ENCODE measurements at places on chromosomes 4 and X.

DNA sequence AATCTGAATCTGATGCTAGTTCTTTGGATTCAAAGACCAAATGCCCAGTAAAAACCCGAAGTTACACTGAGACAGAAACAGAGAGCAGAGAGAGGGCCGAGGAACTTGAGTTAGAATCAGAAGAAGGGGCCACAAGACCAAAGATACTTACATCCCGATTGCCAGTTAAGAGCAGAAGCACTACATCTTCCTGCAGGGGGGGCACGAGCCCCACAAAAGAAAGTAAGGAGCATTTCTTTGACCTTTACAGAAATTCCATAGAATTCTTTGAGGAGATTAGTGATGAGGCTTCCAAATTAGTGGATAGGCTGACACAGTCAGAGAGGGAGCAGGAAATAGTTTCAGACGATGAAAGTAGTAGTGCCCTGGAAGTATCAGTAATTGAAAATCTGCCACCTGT, 309.3 kb downstream of the ANK2 start:
- DNase-seq = no peak

DNA sequence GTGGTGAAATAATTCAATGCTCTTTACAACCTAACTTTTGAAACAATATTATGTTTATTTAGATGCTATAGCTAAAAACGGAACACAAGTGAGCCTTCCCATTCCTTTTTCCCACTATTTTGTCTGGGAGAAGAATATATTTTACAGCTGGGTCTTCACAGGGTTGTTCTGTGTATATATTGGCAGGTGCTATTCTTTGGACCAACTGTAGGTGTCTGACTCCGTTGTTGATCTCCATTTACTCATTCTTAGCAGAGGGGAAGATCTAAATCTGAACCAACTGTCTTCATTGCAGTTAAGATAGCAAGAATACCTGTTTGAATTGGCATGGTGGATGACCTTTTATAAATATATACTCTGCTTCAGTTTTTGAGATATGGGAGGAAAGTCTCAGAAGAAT, 257.4 kb downstream of the CFAP299 start:
- no peak for DNase-seq

DNA sequence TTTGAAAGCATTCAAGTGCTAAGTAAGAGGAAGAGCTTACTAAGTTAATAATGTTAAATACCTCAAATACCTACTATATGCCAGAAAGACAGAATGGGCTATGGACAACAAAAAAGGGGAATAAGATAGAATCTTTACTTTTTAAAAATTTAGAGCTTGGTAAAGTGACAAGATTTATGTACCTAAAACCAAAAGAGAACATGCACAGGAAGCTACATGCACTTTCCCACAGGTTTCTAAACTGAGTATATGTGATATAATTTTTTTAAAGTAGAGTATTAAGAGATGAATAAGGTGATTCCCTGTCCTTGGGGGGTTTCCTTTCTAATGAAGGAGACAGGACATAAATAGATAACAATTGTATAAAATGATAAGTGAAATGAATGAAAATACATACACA, 30.7 kb downstream of the SLC4A4 start:
- no peak for DNase-seq

- no peak for DNase-seq
Observed at GRCh38 chrX:17082831-17083230, 136.4 kb downstream of the REPS2 start.
